ENCODE measurements at places on chromosomes 5 and 9.

DNA sequence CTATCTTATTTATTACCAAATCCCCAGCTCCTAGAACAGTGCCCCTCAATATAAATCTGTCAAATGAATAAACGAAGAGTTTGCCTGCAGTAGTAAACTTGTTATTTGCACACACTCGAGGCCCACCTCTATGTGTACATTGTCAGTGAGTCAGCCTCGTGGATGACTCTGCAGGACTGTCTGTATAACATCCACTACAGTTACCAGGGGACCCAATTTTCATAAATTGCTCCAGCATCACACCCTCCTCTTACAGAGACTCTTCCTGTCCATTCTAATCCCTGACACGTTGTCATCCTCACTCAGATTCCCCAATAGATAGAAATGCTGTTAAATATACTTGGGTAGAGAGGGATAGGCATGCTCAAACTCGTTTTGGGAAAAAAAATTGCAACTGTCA is 478.5 kb downstream of the RAB3C start:
- DNase-seq, result no peak

DNA sequence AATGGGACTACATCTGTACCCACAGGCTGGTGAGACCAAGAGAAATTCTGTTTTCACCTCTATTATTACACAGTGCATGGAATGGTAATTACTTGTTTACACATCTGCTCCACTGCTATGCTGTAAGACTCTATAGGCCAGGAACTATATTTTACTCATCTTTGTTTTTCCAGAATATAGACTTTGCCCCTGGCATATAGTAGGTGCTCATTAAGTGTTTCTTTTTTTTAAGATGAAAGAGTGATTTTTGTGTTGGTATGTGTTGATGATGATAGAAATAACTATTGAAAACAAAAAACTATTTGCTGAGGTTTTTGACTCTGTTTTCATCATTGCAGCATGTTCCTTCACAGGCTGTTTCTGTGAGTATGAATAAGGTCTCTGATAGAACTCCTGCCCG is 294.7 kb downstream of the CSNK1G3 start:
- DNase-seq, result no peak

- DNase-seq, result no peak
These were observed 301.7 kb downstream of the ATPSCKMT start for GRCh38 chr5:9947944-9948343.

DNA sequence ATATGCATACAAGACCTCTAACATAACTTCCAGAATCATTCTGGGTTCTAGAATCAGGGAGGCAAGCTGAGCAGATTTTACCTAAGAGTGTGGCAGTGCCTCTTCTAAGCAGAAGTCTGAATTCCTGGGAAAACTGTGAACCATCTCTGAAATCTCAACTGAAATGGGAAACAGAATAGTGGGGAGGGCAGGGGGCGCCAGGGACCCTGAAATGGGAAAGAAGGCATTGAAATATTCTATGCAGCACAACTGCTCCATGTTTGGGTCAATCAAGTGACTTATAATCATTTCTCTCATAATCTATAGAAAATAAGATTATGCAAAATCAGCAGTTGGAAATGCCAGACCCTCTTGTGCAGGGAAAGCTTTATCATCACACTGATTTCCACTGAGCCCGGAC is 156.1 kb downstream of the EBF1 start:
- no peak for DNase-seq

DNA sequence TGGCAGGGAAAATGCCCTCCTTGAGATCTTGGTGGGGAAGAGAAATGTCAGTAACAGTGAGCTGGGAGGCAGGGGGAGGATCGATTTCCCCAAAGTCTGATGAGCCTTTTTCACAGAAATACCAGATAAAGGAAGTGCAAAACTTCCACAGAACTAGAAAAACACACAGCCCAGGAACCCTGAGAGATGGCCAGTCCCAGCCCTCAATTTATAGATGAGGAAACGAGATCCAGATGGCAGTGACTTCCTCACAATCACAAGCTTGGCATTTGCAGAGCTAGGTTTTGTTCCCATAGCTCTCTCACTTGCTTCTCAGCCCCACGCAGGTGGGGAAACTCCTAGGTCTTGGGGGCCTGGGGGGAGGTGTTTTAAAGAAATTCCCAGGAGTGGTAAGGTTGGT is 3.8 kb upstream of the GGTA1 start:
- DNase-seq, result no peak

DNA sequence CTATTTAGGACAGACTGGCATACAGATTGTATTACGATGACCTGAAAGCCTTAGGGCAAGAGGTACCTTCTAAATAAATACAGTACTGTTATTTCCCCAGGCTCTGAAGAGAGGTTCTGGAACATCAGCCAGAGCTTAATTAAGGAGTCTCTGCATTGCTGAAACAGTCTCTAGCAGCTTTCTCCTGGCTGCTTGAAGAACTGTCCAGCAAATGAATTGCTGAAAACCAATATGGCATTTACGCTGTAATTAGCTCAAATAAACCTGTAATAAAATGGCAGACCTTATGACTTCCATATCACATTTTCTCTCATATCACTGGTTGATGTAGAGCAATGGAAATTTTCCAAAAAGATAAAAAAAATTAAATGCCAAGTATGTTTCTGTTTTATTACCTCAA is 636.3 kb downstream of the GABRG2 start:
- DNase-seq, result no peak

DNA sequence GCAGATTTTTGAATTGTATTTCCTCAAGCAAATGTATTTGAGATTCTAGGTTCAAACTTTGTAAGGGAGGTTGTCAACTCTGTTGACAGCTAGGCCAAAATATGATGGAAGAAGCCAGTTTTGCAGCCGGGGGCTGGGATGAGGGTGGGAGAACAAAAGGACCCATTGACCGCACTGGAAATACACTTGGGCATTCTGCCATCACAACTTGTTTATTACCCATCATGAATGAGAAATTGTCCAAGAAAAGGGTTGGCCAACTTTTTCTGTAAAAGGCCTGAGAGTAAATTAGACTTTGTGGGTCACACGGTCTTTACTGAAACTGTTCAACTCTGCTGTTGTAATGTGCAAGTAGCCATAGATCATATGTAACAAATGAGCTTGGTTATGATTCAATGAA is 221.3 kb upstream of the KLF9 start:
- DNase-seq, result no peak

DNA sequence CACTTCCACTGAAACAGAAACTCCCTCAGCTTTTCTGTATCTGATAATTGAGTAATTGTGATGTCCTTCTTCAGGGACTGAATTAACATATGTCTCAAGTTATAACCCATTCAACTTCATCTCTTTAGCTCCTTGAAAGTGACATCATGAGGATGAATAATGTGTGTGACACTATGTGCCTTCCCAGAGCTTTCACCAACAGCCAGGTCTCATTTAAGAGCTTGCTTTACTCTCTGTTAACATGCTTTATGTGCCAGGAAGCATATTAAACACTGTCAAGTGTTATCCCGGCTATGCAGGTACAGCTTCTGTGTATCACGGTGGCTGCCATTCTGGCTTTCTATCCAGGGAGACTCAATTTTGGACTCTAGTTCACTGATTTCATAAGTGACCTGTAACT is 799.9 kb downstream of the CDH12 start:
- DNase-seq, result no peak

- DNase-seq, result no peak
These were observed 356.8 kb downstream of the SPOCK1 start for GRCh38 chr5:137142346-137142745.

DNA sequence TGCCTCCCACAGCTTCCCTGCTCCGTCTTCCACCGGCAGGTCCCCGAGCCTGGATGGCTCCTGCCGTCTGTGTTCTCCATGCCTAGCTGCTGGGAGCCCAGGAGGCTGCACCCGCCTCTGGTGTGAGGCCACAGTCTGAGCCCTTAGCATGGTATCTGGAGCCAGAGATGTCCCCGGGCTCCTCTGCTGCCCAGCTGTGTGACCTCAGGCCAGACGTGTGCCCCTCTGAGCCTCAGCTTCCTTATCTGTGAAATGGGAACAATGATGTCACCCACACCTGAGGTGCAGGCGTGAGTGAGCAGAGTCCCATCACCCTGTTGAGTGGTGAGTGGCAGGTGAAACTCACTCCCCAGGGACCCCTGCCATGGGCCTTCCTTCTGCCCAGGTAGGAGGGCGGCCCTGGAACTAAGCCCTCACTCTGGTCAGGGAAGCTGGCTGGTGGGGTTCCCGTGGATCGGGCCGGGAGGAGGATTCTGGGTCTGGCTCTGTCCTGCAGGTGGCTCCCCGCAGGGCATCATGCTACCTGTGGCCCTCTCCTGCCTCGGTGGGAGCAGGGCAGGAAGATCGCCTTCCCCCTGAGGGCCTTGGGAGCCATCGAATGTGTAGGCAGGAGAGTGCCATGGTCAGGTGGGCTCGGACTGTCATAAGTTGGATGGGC is 239.0 kb downstream of the PBX3 start:
- DNase-seq, result no peak

GRCh38 chr9:111016016-111016415 is 22.3 kb downstream of the LPAR1 start:
- no peak for DNase-seq
